Right lobe of liver (tissue), 6 donors: ENCODE measurements at places on chromosomes 5 and 9. TPM values are rescaled to one million over a fixed set of nuclear protein-coding genes. Genes with fewer than 3 reads are reported as not detected.

GRCh38 chr5:166566725-166567124, 1724.7 kb upstream of the WWC1 start:
- DNase-seq, result no peak
- H3K36me3 ChIP-seq, result no peaks in the 10 kb centered on the region
- H3K4me1 ChIP-seq, result no peaks in the 10 kb centered on the region

DNA sequence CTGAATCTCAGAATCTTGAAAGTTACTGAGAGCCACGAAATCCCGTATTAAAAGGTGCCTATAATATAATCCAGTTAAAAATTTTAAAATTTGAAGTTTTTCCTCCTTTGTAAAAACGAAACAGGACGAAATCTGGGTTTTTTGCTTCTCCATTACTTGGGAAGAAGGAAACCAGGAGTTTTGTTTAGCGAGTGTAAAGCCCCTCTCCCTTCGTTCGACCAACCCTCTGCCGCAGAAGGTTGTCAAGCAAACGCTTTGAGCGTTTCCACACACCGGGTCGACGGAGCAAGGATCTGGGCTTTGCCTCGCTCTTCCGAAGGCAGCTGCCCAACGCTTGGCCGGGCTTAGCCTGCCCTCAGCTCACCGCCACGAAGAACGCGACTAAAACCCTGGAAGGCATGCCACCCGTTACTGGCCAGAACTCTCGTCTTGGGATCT, 1.6 kb upstream of the FOXE1 start:
- no peaks in the 10 kb centered on the region for H3K36me3 ChIP-seq
- H3K4me3 ChIP-seq, result no peak overlapping the region
- H3K4me1 ChIP-seq, result peaks cover 5% of the 10 kb centered on the region

DNA sequence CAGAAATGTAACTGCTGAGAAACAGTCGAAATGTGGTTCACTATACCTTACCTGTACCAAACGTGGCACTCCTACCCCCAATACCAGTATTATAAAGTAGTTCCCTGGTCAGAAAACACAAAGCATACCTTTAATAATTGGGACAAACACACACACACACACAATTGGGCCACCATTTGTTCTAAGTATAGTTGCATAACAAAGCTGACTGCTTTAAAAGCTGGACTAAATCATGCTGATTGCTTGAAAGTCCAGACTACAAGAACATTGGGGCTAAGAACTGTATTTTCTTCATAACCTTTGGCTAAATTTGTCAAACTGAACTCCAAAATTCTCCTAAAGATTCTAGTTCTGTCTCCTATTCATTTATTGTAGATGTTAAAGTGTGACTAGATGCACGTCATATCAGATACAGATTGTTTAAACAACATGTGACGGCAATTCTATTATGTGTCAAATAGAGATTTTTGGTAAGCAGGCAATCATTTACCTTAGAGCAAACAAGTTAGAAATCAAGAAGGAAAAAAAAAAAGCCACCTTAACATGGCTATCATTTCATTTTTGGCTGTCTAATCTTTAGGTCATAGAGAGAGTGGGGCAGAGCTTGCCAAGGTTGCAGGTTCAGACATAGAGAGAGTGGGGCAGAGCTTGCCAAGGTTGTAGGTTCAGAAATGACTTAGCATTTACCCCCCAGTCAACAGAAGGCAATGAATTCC, 265.1 kb downstream of the ARL15 start:
- no peaks in the 10 kb centered on the region for H3K36me3 ChIP-seq
- peaks cover 11% of the 10 kb centered on the region for H3K4me1 ChIP-seq
- peak; percentile 87 for DNase-seq

GRCh38 chr5:179766021-179766725, 27.6 kb upstream of the LTC4S start:
- peaks cover 17% of the 10 kb centered on the region for H3K36me3 ChIP-seq
- peaks cover 57% of the 10 kb centered on the region for H3K4me1 ChIP-seq
- H3K27ac ChIP-seq, result peak overlapping the region; percentile 61
- H3K4me3 ChIP-seq, result no peak overlapping the region
- no peak for DNase-seq

GRCh38 chr9:87876708-87877107, 6.0 kb upstream of the SPATA31E1 start:
- H3K36me3 ChIP-seq, result no peaks in the 10 kb centered on the region
- no peaks in the 10 kb centered on the region for H3K27me3 ChIP-seq
- DNase-seq, result no peak
- no peak overlapping the region for H3K27ac ChIP-seq

- no peaks in the 10 kb centered on the region for H3K4me1 ChIP-seq
- no peak overlapping the region for H3K4me3 ChIP-seq
- no peak for DNase-seq
- H3K36me3 ChIP-seq, result no peaks in the 10 kb centered on the region
- H3K27ac ChIP-seq, result no peak overlapping the region
Measured at GRCh38 chr9:91301161-91301560, 60.6 kb downstream of the AUH start.

- no peak for DNase-seq
- no peak overlapping the region for H3K4me3 ChIP-seq
- no peaks in the 10 kb centered on the region for H3K36me3 ChIP-seq
- H3K27me3 ChIP-seq, result no peaks in the 10 kb centered on the region
Measured at GRCh38 chr9:78848061-78848460, 551.1 kb downstream of the PSAT1 start.

DNA sequence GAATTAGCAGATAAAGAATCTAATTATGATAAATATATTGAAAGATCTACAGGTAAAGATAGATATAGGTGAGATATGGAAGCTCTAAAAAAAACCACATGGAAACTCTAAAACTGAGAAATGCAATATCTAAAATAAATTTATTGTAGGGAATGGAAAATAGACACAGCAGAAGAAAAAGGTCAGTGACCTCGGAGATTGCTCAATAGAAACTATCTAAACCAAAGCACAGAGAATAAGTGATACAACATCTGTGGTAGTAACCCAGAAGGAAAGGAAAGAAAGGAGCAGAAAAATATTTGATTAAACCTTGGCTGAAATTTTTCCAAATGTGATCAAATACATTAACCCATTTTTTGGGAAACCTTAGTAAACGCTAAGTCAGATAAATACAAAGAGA, 43.1 kb upstream of the GLIPR2 start:
- H3K27ac ChIP-seq, result no peak overlapping the region
- no peaks in the 10 kb centered on the region for H3K4me1 ChIP-seq
- H3K36me3 ChIP-seq, result no peaks in the 10 kb centered on the region
- H3K4me3 ChIP-seq, result no peak overlapping the region
- DNase-seq, result no peak

DNA sequence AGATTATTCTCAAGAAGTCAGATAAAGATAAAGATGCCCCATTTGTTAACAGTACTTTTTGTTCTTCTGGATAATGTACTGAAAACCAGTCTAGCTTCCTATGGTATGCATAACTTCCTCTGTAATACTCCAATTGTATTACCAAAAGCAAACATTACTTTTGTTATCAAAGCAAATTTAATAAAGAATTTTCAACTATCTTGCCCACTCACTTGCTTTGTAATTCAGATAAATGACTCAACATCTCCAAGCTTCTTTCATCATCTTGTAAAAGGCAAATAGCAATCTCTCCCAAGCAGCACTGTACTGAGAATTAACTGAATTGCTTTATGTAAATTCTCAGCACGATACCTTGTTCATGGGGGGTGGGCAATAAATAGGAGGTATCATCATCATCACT, 98.3 kb downstream of the NFIB start:
- DNase-seq, result no peak
- H3K27me3 ChIP-seq, result no peaks in the 10 kb centered on the region

The TAF11L5 gene
- total RNA-seq, result not detected

- no peaks in the 10 kb centered on the region for H3K36me3 ChIP-seq
- no peaks in the 10 kb centered on the region for H3K27me3 ChIP-seq
- no peak overlapping the region for H3K27ac ChIP-seq
- DNase-seq, result no peak
Measured at GRCh38 chr5:34653708-34654107, 2.4 kb upstream of the RAI14 start.

GRCh38 chr9:21160178-21160577, 6.3 kb downstream of the IFNA21 start:
- no peak overlapping the region for H3K27ac ChIP-seq
- H3K36me3 ChIP-seq, result no peaks in the 10 kb centered on the region
- no peaks in the 10 kb centered on the region for H3K27me3 ChIP-seq
- DNase-seq, result no peak
- no peaks in the 10 kb centered on the region for H3K4me1 ChIP-seq
- H3K4me3 ChIP-seq, result no peak overlapping the region

DNA sequence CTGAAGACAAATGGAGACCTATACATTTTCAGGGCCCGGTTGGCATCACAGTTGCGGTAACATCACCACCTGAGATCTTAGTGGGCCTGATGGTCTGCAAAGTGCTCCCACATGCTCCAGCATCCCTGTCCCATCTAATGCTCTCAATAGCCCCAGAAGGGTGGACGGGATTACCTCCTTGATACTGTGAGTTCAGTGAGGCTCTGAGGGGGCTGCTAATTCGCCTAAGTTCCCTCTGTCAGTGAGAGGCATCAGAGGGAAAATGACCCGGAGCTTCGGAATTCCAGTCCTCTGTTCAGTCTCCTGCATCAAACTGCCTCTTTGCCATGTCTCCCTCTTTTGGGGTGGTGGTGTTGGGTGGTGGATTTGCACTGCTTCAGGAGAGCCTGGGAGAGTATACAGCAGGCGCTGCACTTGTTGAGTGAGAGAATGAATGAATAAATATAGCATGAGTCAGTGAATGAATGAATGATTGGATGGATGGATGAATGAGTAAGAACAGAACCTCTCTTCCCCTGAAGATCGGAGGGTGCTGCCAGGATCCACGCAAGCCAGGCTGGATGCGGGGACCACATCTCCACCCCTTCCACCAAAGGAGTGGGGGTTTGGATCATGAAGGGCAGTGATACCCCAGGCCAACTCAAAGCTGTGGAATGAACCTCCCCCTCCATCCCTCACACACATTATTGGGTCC, 141.0 kb downstream of the GABBR2 start:
- H3K27ac ChIP-seq, result no peak overlapping the region
- H3K27me3 ChIP-seq, result no peaks in the 10 kb centered on the region
- no peaks in the 10 kb centered on the region for H3K36me3 ChIP-seq
- no peaks in the 10 kb centered on the region for H3K4me1 ChIP-seq
- no peak overlapping the region for H3K4me3 ChIP-seq

DNA sequence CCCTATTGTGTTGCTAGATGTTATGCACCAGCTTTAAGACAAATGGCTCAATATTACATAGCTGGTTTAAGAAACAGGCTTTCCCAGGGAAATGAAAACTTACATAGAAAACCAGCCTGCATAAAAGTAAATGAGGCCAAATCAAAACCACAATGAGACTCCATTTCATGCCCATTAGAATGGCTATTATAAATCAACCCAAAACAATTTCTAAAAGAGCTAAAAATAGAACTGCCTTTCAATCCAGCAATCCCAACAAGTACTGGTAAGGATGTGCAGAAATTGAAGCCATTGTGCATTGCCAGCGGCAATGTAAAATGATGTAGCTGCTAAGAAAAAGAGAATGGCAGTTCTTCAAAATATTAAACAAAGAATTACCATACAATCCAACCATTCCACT, 1170.0 kb upstream of the CDH9 start:
- no peak overlapping the region for H3K27ac ChIP-seq
- no peak overlapping the region for H3K4me3 ChIP-seq
- no peaks in the 10 kb centered on the region for H3K4me1 ChIP-seq
- DNase-seq, result no peak
- no peaks in the 10 kb centered on the region for H3K36me3 ChIP-seq

The FRRS1L gene
- not detected for total RNA-seq

The PCDHGA5 gene
- total RNA-seq, result 1.2 TPM

GRCh38 chr9:33227741-33228140, 12.2 kb upstream of the SPINK4 start:
- no peaks in the 10 kb centered on the region for H3K27me3 ChIP-seq
- no peak for DNase-seq
- H3K36me3 ChIP-seq, result no peaks in the 10 kb centered on the region
- H3K4me3 ChIP-seq, result no peak overlapping the region
- no peak overlapping the region for H3K27ac ChIP-seq
